ENCODE measurements at places on chromosomes 12 and 14.

- no peak for DNase-seq
Measured at GRCh38 chr12:80857311-80857710, 80.4 kb downstream of the LIN7A start.

- DNase-seq = no peak
Measured at GRCh38 chr12:32273712-32274111, 125.6 kb upstream of the FGD4 start.

DNA sequence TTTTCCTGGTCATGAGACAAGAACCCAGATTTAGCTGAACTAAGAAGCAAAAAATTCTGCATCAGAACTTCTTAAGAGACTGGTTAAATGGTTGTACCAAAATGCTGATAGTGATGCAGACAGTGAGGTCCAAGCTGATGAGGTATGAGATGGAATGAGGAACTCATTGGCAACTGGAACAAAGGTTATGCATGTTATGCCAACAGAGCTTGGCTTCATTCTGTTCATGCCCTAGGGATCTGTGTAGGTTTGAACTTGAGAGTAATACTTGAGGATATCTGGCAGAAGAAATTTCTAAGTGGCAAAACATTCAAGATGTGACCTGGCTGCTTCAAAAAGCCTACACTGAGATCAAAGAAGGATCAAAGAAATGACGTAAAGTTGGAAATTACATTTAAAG is 398.0 kb downstream of the FSCB start:
- no peak for DNase-seq

- no peak for DNase-seq
Measured at GRCh38 chr12:128843538-128843937, 9.7 kb upstream of the GLT1D1 start.

GRCh38 chr14:64943556-64943955 is 1.0 kb upstream of the GPX2 start:
- no peak for DNase-seq

GRCh38 chr12:51335931-51336330 is 10.5 kb downstream of the CELA1 start:
- no peak for DNase-seq

DNA sequence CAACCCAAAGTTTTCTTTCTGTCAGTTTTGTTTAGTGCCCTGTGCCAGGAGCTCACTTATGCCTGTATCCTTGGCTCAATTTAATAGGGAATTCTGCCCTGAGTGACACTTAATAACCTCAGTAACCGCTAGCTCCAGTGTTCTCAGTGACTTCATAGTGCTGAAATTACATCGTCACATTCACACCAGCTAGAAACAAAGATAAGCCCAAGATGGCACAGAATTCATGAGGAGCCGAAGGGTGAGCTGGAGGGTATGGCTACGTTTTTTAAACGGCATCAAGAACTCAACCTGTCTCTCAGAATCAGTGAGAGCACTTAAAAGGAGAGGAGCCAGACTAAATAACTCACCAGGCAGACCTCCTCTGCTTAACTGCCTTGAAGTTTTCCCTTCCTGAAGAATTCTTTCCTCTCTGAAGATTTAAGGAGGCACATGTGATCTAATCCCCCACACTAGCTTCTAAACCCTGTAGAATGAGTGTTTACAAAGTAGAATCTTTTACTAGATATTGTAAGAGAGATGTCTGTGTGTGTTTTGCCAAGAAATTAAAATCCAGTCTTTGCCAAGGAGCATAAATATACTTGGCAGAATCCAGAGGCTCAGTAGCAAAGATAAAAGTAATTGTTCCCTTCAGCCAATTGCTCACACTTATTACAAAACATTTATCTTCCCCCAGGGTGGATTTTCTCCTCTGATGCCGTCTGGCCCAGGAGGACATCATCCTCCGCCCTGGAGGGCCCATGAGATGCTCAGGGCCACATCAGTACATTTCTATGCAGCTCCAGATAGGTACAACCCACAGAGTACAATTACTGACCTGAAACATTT is 37.3 kb downstream of the PTGER2 start:
- DNase-seq = no peak

GRCh38 chr12:131390412-131391334 is 320.2 kb upstream of the SFSWAP start:
- DNase-seq = no peak

GRCh38 chr12:93944911-93945310 is 203.5 kb upstream of the PLXNC1 start:
- no peak for DNase-seq

DNA sequence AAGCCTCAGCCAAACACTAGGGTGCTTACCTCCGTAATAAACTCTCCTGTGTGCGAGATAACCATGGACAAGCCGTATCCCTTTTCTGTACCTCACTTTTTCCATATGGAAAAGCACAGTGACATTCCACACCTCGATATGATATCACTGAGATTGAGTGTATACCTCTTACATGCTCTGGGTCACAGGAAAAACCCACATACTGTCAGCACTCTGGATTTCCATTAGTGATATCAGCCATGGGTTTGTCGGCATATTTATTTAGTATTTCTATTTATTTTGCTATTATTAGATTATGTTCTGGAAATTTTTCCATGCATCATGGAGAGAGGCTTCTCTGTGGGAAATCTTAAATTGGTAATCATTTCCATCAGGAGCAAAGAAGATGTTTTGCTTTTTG is 28.0 kb upstream of the DAAM1 start:
- no peak for DNase-seq

DNA sequence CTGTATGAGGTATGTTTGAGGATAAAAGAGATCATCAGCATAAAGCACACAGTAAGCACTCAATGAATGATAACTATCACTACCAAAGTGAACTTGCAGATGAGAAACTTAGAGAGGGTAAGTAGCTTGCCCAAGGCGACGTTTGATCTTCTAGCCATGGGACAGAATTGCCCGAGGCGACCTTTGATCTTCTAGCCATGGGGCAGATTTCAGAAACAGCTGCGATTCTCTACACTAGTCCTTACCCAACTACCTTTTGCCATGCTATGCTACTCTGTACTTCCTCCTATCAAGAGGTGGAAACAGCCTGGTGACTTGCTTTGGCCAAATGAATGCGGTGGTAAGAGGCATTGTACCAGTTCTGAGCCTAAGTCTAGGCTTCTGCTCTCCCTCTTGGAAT is 23.7 kb upstream of the NT5DC3 start:
- DNase-seq = no peak

DNA sequence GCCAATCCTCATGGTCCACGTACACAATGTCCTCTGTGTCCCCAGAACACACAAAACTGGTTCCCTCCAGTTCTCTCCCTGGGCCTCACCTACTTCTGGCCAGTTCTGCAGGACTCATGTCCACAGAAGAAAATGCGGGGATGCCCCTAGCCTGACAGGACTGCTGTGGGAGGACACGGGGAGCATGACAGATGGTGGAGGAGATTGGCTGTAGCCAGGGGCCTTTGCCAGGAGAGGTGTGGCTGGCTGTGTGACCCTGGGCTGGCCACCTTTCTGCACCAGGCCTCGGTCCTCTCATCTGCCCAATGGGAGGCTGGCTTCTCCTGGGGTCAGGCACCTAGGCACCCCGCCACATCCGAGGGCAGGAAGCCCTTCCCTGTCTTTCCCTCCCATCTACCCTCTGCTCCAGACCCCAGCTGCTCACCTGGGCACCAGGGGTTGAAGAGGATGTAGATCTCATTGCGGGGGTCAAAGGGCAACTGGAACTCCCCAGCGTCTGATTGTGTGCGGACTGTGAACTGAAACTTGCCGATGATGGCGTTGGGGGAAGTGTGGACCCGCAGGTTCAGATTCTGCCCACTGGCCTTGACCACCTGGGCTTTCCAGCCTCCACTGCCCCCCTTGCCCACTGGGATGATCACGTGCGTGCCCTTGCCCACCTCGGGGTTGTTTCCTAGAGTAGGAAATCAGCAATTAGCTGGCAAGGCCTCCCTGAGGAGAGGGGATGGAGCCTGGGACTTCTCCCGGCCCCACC is 2.8 kb downstream of the TGM1 start:
- no peak for DNase-seq

DNA sequence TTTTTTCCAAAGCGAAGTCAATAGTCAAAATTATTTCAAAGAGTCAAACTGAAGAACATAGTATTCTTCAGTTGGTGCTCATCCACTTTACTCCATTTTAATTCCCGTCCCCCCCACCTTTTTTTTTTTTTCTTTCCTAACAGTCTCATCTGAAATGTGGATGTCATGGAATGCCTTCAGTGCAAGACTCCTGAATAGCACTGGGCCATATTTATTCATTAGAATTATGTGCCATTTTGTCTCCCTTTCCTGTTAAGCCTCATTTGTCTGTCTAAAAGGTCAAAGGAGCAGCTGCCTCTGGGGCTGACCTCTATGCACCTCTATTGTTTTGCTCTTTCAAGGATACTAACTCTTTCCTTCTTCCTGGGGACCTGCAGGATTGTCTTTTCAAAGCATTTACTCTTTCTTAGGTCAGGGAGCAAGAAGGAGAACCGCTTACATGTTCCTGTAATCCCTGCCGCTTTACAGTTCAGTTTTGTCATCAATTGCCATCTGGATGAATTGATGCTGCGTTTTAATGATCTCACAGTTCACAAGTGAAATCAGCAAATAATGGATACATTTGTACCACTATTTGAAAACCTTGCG is 310.6 kb downstream of the NPAS3 start:
- no peak for DNase-seq

GRCh38 chr12:42278128-42278510 is 40.1 kb upstream of the YAF2 start:
- no peak for DNase-seq

DNA sequence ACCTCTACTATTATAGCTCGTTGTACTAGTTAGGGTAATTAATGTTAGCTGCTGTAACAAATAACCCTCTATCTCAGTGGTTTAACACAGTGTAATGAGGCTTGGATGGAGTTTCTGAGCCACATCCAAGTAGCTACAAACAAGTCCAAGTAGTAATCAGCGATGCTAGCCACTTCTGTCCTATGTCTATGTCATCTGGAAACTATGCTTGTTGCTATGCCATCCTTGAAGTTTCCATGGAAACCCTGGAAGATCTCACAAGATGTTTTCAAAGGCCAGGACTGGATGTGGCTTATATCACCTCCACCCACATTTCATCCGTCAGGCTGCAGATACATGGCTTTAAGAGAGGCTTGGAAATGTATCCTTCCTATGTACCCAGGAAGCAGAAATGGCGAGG is 422.1 kb downstream of the AACS start:
- DNase-seq = no peak

GRCh38 chr12:130555628-130556485 is 160.2 kb downstream of the RIMBP2 start:
- no peak for DNase-seq

DNA sequence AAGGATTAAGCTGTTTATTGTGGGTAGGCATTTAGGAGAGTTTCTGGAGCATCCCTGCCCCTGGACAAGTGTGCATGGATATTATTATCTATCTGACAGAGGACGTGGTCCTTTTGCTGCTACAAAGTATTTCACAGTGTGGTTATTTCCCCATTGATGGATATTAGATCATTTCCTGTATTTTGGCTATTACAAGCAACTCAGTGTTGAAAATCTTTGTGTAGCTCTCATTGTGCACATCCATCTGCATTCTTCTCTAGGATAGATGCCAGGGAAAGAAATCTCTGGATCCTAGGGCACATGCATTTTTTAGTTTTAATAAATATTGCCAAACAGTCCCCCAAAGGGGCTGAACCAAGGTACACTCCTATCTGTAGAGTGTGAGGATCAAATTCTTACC is 154.3 kb upstream of the SRRM4 start:
- no peak for DNase-seq

GRCh38 chr12:10030446-10030845 is at the start of gene CLEC9A:
TSS of gene CLEC9A (plus strand) at chr12:10030682. CDS start at chr12:10052688, 22,006 bp downstream.
- DNase-seq = no peak

DNA sequence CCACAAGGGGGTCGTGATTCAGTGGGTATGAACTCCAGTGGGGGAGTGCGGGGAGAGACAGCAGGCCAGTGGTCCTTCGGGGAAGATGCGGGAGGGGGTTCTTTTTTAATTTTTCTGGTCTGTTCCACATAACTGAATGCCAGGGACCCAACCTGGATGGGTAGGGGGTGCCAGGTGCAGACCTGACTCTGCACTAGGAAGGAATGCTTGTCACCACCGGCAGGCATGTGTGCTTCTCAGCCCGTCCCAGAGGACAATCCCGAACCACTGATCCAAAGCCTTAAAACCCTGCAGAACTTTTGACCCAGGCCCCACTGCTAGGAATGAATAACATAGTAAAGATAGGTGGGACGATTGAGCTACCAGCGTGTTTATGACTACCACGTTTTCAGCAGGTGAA is 72.0 kb downstream of the DIO3 start:
- DNase-seq = no peak

- no peak for DNase-seq
Measured at GRCh38 chr12:92370828-92371227, 225.2 kb upstream of the BTG1 start.

DNA sequence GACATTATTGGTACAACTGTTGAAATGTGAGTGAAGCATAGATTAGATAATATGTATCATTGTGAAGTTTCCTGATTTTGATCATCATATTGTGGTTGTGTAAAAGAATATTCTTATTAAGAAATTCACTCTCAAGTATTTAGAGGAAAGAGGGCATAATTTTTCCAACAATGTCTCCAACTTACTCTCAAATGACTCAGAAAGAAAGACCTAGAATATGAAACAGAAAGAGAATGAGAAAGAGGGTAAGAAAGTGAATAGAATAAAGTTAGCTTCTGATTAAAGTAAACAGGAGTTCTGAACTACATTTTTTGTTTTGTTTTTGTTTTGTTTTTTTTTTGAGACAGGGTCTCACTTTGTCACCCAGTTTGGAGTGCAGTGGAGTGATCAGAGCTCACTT is 123.0 kb downstream of the CPNE8 start:
- DNase-seq = no peak

- no peak for DNase-seq
Measured at GRCh38 chr12:80861641-80862378, 75.9 kb downstream of the LIN7A start.

GRCh38 chr12:89200217-89200616 is 152.1 kb downstream of the DUSP6 start:
- DNase-seq = no peak

DNA sequence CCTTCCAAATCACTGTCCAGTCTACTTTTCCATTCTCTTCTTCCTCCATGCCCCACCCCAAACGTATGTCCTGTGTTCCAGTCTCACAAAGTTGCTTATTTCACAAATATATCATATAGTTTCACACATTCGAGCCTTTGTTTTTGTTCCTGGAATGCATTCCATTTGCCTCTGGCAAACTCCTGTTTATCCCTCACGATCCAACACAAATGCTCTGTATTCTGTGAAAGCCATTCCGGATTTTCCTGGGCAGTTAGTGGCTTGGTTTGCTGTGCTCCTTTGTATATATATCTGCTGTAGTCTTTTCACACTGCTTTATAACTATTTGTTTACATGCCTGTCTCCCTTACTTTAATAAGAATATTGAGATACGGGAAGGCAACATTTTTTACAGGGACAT is 9.0 kb downstream of the RIC8B start:
- no peak for DNase-seq

DNA sequence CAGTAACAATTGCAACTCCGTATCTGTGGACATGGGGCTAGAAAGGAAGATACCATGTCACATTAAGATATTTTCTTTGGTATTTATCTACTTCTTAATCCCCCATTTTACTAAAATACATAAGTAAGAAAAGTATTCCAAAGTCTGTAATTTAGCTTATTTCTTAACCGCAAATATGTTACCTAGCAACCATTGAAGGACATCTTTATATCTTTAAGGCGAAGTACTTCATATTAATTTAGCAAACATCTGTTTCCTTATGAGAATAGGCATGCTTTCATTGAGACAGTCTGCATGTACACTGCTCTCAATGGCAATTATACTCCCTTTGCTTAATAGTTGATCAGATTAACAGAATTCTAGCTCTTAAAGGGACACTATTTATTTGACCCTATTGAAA is 88.8 kb downstream of the NAV3 start:
- peak; percentile 89 for DNase-seq

- DNase-seq = no peak
Measured at GRCh38 chr12:109458771-109459208, 18.3 kb downstream of the KCTD10 start.

Measured in NCI-H524 treated with DMSO at 0.1 percent for 48 hours (cell line).